ENCODE measurements at places on chromosomes 1 and 21. TPM values are rescaled to one million over a fixed set of nuclear protein-coding genes. Genes with fewer than 3 reads are reported as not detected.
A peak's percentile ranks its signal among the peaks of the same experiment; 100 is the strongest.

- no peak for DNase-seq
Measured at GRCh38 chr1:6724517-6725141, 23.0 kb upstream of the DNAJC11 start.

DNA sequence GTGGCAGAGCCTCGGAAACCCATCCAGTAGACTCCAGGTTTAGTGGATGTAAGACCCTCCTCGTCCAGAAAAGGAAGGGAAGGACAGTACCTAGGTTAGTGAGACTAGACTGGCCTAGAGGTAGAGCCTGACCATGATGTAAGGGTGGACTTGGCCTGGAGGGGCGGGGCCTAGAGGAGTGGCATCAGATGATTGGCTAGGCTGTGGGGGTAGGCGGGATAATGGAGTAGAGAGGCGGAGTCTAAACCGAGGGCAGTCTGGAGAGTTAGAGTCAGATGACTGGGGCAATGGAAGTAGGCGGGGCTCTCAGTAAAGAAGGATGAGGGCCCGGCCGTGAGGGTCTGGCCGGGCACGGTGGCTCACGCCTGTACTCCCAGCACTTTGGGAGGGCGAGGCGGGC is 70.1 kb downstream of the EPHB2 start:
- no peak for DNase-seq

DNA sequence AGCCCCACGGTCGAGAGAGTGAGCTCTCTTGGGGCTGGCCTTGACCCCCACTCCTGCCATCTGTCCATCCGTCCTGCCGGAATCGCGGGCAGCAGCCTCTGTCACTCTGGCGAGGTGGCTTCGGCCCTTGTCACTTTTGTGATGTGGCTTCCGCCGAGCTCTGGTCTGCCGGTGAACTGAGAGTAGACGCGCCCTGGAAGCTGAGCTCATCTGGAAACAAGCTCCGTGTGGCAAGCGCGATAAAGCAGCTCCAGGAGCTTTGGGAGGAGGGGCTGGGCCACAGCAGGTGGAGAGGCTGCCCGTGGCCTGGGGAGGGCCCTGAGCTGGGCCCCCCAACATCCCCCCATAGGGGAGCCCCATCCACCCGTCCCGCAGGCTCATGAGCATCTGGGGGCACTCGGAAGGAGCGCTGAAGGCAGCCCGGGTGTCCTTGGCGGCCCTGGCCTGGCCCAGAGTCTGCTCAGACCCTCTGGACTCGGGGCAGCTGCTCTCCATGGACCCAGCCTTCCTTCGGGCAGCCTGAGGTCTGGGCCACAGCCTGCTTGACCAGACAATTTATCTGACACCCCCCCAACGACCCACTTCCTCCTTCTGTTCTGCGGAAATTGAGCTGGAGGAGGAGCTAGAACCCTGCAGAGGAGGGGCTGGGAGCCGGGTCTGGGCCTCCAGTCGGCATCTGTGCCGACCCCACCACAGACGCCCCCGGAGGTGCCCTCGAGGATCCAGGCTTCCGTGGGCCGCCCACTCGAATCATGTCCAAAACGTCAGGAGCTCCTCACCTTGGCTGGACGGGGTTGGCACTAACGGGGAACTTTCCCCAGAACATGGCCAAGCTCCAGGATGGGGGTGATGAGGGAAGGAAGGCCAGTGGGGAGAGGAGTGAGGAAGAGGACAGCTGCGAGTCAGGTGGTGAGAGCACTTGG is 59.1 kb downstream of the SLC19A1 start:
- no peak for DNase-seq

- no peak for DNase-seq
Measured at GRCh38 chr1:37999430-38000232, 5.7 kb downstream of the FHL3 start.

DNA sequence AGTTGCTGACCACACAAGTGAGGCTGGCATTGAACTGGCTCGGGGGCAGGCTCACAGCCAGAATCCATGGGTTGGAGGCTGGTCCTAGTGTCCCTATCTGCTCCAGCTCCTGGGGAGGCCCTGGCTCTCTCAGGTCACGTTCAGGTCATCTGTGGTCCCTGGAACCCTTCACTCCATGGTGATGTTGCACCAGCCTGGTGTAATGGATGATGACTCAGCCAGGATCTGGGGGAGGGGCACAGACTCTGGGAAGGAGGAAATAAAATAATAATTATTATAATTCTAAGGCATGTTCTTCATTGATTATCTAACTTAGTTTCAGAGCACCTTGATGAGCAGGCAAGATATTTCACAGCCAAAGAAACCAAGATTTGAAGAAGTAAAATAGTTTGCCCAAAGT is 26.6 kb upstream of the FCRL4 start:
- no peak for DNase-seq

GRCh38 chr21:35645991-35646390 is 414.3 kb downstream of the SETD4 start:
- no peak for DNase-seq

SPATA45 gene
- not detected for total RNA-seq

DNA sequence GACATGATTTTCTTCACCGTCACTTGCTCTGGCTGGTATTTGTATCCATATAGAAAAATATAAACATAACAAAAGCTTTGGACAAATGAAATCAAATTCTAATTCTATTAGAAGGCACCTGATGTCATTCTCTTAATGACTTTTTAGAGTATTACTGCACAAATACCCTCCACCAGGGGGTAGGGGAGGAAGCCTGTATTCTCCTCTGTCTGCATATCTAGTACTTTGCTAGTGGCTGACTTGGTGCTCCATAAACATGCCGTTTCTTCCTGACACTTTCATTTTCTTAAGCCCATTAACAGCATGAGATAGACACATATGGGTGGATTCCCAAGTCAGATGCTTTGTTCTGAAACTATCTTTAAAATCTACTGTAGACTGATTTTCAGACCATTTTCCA is 20.6 kb upstream of the KCNJ15 start:
- no peak for DNase-seq

- DNase-seq, result no peak
Measured at GRCh38 chr1:238401144-238401543, 510.4 kb upstream of the ZP4 start.

DNA sequence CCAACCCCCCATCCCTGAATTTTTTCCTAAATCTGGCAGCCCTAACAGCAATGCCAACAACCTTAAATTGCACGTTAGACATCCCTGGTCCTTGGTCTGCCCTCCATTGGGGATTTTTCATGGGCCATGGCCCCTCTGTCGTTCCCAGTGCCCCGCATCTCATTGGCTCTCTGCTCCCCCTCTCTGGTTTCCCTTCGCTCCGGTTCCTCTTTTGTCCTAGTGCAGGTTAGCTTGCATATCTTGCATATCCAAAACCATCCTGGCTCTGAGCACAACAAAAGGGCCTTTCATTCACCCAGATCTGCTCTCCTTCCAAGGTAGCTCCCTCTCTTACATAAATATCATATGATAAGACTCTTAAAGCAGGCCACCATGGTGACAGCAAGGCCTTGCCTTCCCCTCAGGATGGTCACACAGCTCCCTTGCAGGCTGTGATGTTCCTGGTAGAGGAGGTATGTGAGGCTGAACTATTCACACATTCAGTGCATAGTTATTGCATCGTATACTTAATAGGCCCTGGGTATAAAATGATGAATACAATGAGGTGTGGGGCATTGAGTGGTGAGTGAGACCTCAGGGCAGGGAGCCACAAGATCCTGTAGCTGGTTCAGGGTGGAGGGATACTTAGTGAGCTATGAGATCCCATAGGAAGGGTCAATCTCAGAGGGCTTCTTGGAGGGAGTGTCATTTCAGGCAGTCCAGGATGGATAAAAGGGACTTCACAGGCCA is 45.2 kb downstream of the TENT5C start:
- DNase-seq, result no peak

- DNase-seq, result peak; percentile 19
Measured at GRCh38 chr1:77282187-77282865, 507 bp downstream of the AK5 start.

Data from right lobe of liver (tissue), 6 donors.